A549 treated with GW870086 at 1 μM for 4 hours (cell line): ENCODE measurements at places on chromosomes 16 and 17. TPM values are rescaled to one million over a fixed set of nuclear protein-coding genes. Genes with fewer than 3 reads are reported as not detected.

TUBG2 gene
- total RNA-seq = 18.8 to 25.6 TPM (median 22.8 TPM) in 5 replicates

CPHXL2 gene
- total RNA-seq = not detected in 5 replicates

BCAR1 gene
- total RNA-seq = 108 to 148 TPM (median 143 TPM) in 5 replicates

NKD1 gene
- 0.11 to 0.48 TPM (median 0.36 TPM) in 5 replicates for total RNA-seq

DYNC1LI2 gene
- total RNA-seq = 36.7 to 58.9 TPM (median 55.7 TPM) in 5 replicates

KRTAP16-1 gene
- total RNA-seq = not detected in 5 replicates

METTL2A gene
- total RNA-seq = 25.5 to 32.4 TPM (median 30.4 TPM) in 5 replicates

ZNF385C gene
- 0.14 to 0.32 TPM (median 0.27 TPM) in 4 of 5 replicates, not detected in the other for total RNA-seq

LITAFD gene
- total RNA-seq = not detected in 5 replicates

TP53I13 gene
- total RNA-seq = 72.9 to 103 TPM (median 99.5 TPM) in 5 replicates

ZG16B gene
- 0.61 to 1.3 TPM (median 1.00 TPM) in 5 replicates for total RNA-seq

CBX8 gene
- total RNA-seq = 10.9 to 17.4 TPM (median 16.1 TPM) in 5 replicates

IL17C gene
- not detected in 5 replicates for total RNA-seq

TPSG1 gene
- total RNA-seq = 0.15 to 0.16 TPM in 2 of 5 replicates, not detected in the others

KRT16 gene
- 0.64 to 1.8 TPM (median 1.3 TPM) in 5 replicates for total RNA-seq

PLCD3 gene
- total RNA-seq = 146 to 212 TPM (median 192 TPM) in 5 replicates

PDE6G gene
- 1.6 to 3.1 TPM (median 2.3 TPM) in 5 replicates for total RNA-seq

CNTNAP1 gene
- total RNA-seq = 4.4 to 6.3 TPM (median 5.4 TPM) in 5 replicates

FOXL1 gene
- total RNA-seq = 0.83 to 2.3 TPM (median 0.97 TPM) in 5 replicates

RNF166 gene
- 11.3 to 17.7 TPM (median 17.4 TPM) in 5 replicates for total RNA-seq

SOST gene
- not detected in 5 replicates for total RNA-seq

TP53TG3 gene
- 0.61 to 1.00 TPM (median 0.79 TPM) in 4 of 5 replicates, not detected in the other for total RNA-seq

DHRS7C gene
- not detected in 5 replicates for total RNA-seq

TMEM114 gene
- not detected in 5 replicates for total RNA-seq

INCA1 gene
- 1.1 to 1.9 TPM (median 1.6 TPM) in 5 replicates for total RNA-seq

MKS1 gene
- total RNA-seq = 8.7 to 11.4 TPM (median 10.3 TPM) in 5 replicates

RNF43 gene
- 0.15 to 0.83 TPM (median 0.38 TPM) in 5 replicates for total RNA-seq

DNAH9 gene
- total RNA-seq = 0.15 to 0.17 TPM in 2 of 5 replicates, not detected in the others

NEUROD2 gene
- total RNA-seq = not detected in 5 replicates

CHRNE gene
- 0.07 to 0.17 TPM in 2 of 5 replicates, not detected in the others for total RNA-seq

EMP2 gene
- total RNA-seq = 21.9 to 35.6 TPM (median 31.5 TPM) in 5 replicates

CACNG5 gene
- total RNA-seq = not detected in 5 replicates

CBFA2T3 gene
- total RNA-seq = 0.27 to 0.81 TPM (median 0.43 TPM) in 5 replicates

GNG13 gene
- not detected in 5 replicates for total RNA-seq

ARHGAP44 gene
- 2.3 to 2.8 TPM (median 2.4 TPM) in 5 replicates for total RNA-seq

KRT12 gene
- total RNA-seq = not detected in 5 replicates

CDK5R1 gene
- 4.4 to 5.0 TPM (median 4.7 TPM) in 5 replicates for total RNA-seq

DNAAF8 gene
- total RNA-seq = 0.75 to 1.1 TPM (median 0.79 TPM) in 5 replicates

TPSD1 gene
- 0.15 TPM in 1 of 5 replicates, not detected in the others for total RNA-seq
